ENCODE measurements at places on chromosomes 12 and 14. TPM values are rescaled to one million over a fixed set of nuclear protein-coding genes. Genes with fewer than 3 reads are reported as not detected.
A peak's percentile ranks its signal among the peaks of the same experiment; 100 is the strongest.

DNA sequence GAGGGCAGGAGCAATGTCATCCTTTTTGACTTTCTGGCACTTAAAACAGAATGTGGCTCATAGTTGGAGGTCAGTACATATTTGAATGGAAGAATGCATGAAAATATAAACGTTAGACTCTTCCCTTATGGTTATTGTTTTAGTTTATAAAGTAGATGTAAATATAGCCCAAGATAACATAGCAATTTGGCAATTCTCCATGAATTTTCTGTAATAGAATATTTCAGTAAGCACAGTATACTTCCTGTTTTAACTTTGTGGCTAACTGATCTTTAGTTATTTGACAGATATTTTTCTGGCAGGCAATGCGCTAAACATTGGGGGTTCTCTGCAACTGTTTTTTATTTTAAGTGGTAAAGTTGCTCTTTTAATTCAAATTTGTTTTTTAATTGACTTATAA is 763.0 kb downstream of the NRXN3 start:
- no peak for DNase-seq
- H3K4me3 ChIP-seq: no peak overlapping the region
- peaks cover 12% of the 10 kb centered on the region for H3K27me3 ChIP-seq
- no peaks in the 10 kb centered on the region for H3K36me3 ChIP-seq
- no peak overlapping the region for H3K27ac ChIP-seq
- no peaks in the 10 kb centered on the region for H3K4me1 ChIP-seq

The OR4E2 gene
- not detected for total RNA-seq

The SLC5A8 gene
- total RNA-seq: not detected

GRCh38 chr12:90972226-90972625 is 17.2 kb upstream of the CCER1 start:
- H3K4me1 ChIP-seq: no peaks in the 10 kb centered on the region
- H3K36me3 ChIP-seq: no peaks in the 10 kb centered on the region
- no peak overlapping the region for H3K27ac ChIP-seq
- DNase-seq: no peak
- no peak overlapping the region for H3K4me3 ChIP-seq

The LRP6 gene
- 25.4 TPM for total RNA-seq

- H3K36me3 ChIP-seq: peaks cover 33% of the 10 kb centered on the region
- H3K27ac ChIP-seq: no peak overlapping the region
- peaks cover 6% of the 10 kb centered on the region for H3K4me1 ChIP-seq
- no peak overlapping the region for H3K4me3 ChIP-seq
- DNase-seq: no peak
Measured at GRCh38 chr12:57146092-57146491, 1.3 kb downstream of the LRP1-AS start.

GRCh38 chr12:67988601-67989021 is 636 bp upstream of the IFNG-AS1 start:
- no peak overlapping the region for H3K4me3 ChIP-seq
- H3K27ac ChIP-seq: no peak overlapping the region
- no peak for DNase-seq
- no peaks in the 10 kb centered on the region for H3K4me1 ChIP-seq

The TAOK3 gene
- 8.3 TPM for total RNA-seq

DNA sequence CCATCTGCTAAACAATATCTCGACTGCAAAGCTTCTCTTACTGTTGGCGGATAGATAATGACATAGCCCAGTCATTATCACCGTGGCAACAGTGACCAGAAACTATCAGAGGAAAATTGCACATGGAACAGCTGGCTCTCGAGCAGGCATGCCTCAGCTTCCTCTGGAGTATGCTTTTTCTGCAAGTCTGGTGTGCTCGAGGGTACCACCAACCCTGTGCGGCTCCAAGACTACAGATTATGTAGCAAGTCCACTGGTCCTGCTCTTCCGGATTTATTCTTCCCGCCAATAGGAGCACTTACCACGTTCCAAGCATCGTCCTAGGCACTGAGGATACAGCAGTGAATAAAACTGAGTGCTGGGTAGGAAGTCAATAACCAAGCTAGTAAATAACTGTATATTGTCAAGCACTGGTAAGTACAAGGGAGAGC is 1.4 kb upstream of the GLRX5 start:
- peak; percentile 64 for DNase-seq
- no peaks in the 10 kb centered on the region for H3K27me3 ChIP-seq
- H3K4me1 ChIP-seq: peaks cover 21% of the 10 kb centered on the region

DNA sequence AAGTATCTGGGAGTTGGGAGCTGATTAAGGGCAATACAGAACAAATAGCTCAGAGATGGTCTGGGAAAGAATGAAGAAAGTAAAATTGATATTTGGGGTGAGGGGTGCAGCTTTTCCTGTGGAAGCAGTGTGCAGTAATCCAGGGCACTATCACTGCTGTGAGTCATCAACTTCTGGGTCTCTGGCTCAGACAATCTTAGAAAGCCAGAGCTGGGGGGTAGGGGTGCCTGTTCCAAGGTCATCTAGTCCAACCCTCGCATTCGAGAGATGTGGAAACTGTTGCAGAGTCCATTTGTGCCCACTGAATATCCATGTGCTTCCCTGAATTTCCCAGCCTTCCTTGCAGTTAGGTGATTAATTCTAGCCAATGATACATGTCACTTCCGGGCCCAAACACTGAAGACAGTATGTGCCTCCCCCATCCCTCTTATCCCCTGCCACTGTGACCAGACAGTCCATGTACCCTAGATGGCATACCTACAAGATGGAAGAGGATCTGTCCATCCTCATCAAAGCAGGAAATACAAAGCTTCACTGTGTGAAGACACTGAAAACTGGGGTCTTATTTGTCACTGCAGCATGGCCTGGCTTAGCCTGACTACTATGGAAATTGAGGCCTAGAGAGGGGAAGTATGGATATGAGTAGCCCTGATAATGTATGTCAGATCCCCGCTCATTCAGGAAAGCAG is 51.9 kb downstream of the ZFP36L1 start:
- H3K36me3 ChIP-seq: no peaks in the 10 kb centered on the region
- H3K27ac ChIP-seq: no peak overlapping the region
- H3K4me1 ChIP-seq: peaks cover 37% of the 10 kb centered on the region
- H3K4me3 ChIP-seq: no peak overlapping the region
- DNase-seq: no peak

The PZP gene
- not detected for total RNA-seq

GRCh38 chr14:64722842-64723447 is 18.7 kb downstream of the PLEKHG3 start:
- DNase-seq: no peak
- H3K4me1 ChIP-seq: peaks cover 33% of the 10 kb centered on the region
- no peaks in the 10 kb centered on the region for H3K36me3 ChIP-seq
- H3K27ac ChIP-seq: no peak overlapping the region
- H3K4me3 ChIP-seq: no peak overlapping the region
- H3K27me3 ChIP-seq: no peaks in the 10 kb centered on the region

The RAD9B gene
- total RNA-seq: 0.21 TPM

GRCh38 chr14:79018836-79019235 is 848.7 kb downstream of the NRXN3 start:
- H3K27me3 ChIP-seq: no peaks in the 10 kb centered on the region
- H3K27ac ChIP-seq: no peak overlapping the region
- H3K4me3 ChIP-seq: no peak overlapping the region
- no peak for DNase-seq
- H3K36me3 ChIP-seq: no peaks in the 10 kb centered on the region

DNA sequence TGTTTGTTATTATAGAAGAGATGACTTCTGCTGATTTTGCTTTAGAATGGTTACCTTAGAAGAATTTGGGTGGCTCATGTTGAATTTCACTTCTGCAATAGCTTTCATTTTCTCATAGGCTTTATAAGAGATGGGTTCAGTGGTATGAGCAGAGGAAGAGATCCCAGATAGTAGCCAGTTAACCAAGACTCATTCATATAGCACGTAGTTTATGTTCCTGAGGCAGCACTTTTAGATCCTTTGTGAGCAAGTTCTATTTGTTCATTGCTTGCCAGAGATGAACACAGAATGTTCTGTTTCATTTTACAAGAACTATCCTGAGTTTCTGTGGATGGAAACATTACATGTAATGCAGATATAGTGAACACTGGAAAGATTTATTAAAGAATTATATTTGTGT is 32.2 kb downstream of the RAB21 start:
- DNase-seq: no peak
- peaks cover 40% of the 10 kb centered on the region for H3K36me3 ChIP-seq
- no peaks in the 10 kb centered on the region for H3K27me3 ChIP-seq
- H3K27ac ChIP-seq: no peak overlapping the region
